ENCODE measurements at places on chromosomes 5 and 9.

GRCh38 chr5:25570067-25570583 is 925.3 kb upstream of the CDH10 start:
- DNase-seq: no peak

GRCh38 chr5:141965071-141965470 is 3.8 kb upstream of the RNF14 start:
- DNase-seq: no peak

GRCh38 chr5:10338686-10339057 is 14.8 kb upstream of the MARCHF6 start:
- no peak for DNase-seq

- DNase-seq: no peak
Measured at GRCh38 chr9:78577156-78577906, 280.4 kb downstream of the PSAT1 start.

- no peak for DNase-seq
Measured at GRCh38 chr5:88263349-88263748, 5.3 kb downstream of the TMEM161B start.

DNA sequence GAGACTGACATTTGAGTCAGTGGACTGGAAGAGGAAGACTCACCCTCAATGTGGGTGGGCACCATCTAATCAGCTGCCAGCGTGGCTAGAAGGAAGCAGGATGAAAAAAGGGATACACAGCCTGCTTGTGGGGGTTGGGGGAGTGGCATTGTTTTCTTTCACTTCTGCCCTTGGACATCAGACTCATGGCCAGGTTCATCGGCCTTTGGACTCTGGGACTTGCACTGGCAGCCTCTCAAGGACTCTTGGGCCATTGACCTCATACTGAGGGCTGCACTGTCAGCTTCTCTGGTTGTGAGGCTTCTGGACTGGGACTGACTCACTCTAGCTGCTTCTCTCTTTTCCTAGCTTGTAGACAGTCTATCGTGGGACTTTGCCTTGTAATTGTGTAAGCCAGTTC is 374.9 kb downstream of the TLE1 start:
- DNase-seq: no peak

- DNase-seq: no peak
Measured at GRCh38 chr9:21031808-21032183, 356 bp upstream of the HACD4 start.

Data from activated T-cell treated with anti-CD3 and anti-CD28 coated beads for 24 hours (primary cell).